ENCODE measurements at places on chromosomes 2 and 18. TPM values are rescaled to one million over a fixed set of nuclear protein-coding genes. Genes with fewer than 3 reads are reported as not detected.

GRCh38 chr2:86221066-86221684 is 21.9 kb downstream of the MRPL35 start:
- peaks cover 3% of the 10 kb centered on the region for H3K36me3 ChIP-seq
- H3K4me3 ChIP-seq = no peak overlapping the region
- peaks cover 36% of the 10 kb centered on the region for H3K4me1 ChIP-seq
- H3K27me3 ChIP-seq = peaks cover 4% of the 10 kb centered on the region
- DNase-seq = peak; percentile 41
- peak overlapping the region; percentile 19 for H3K27ac ChIP-seq

- peaks cover 3% of the 10 kb centered on the region for H3K36me3 ChIP-seq
- H3K4me1 ChIP-seq = peaks cover 29% of the 10 kb centered on the region
- H3K27ac ChIP-seq = no peak overlapping the region
Observed at GRCh38 chr2:202036601-202037037, 3.0 kb downstream of the FZD7 start.

DNA sequence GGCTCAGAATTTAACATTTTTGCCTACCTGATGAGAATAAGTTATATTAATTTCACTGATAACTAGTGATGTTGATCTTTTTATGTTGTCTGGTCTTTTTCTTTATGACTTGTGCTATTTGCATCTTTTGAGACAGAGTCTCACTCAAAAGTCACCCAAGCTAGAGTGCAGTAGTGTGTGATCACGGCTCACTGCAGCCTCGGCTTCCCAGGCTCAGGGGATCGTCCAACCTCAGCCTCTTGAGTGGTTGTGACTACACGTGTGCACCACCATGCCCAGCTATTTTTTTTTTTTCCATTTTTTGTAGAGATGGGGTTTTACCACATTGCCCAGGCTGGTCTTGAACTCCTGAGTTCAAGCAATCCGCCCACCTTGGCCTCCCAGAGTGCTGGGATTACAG is 7.5 kb downstream of the SMCHD1 start:
- H3K36me3 ChIP-seq = peaks cover 8% of the 10 kb centered on the region
- H3K4me1 ChIP-seq = peaks cover 3% of the 10 kb centered on the region
- no peak for DNase-seq
- H3K4me3 ChIP-seq = no peak overlapping the region
- no peak overlapping the region for H3K27ac ChIP-seq

DNA sequence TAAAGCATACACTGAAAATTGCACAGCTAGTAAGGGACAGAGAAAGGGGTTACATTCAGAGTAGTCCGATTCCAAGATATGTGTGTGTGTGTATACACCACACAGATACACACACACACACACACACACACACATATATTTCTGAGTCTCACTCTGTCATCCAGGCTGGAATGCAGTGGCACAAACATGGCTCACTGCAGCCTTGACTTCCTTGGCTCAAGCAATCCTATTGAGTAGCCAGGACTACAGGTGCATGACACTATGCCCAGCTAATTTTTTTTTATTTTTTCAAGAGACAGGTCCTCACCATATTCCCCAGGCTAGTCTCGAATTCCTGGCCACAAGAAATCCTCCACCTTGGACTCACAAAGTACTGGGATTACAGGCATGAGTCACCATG is 68.1 kb upstream of the ITPRID2 start:
- no peak overlapping the region for H3K27ac ChIP-seq
- no peak overlapping the region for H3K4me3 ChIP-seq
- H3K36me3 ChIP-seq = no peaks in the 10 kb centered on the region
- peaks cover 8% of the 10 kb centered on the region for H3K4me1 ChIP-seq
- DNase-seq = no peak
- H3K27me3 ChIP-seq = no peaks in the 10 kb centered on the region

DNA sequence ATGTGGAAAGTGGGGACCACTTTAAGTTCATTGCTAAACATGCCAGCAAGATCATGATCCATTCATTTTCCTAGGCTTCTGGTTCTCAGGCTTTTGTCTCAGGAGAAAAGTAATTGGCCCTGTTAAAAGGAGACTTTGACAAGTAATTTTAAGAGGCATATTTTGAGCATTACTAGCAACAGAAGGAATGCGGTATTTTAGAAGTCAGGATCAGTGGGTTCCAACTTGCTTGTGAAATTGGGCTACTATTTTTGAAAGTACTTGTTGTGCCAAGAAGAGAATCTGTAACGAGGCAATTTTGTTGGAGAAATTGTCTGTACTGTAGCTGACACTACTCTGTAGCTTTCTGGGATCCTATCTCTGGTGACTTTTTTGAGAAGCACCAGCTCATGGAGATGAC is 59.4 kb downstream of the CERS6 start:
- H3K4me1 ChIP-seq = peaks cover 48% of the 10 kb centered on the region
- H3K36me3 ChIP-seq = no peaks in the 10 kb centered on the region
- no peak for DNase-seq
- no peaks in the 10 kb centered on the region for H3K27me3 ChIP-seq
- no peak overlapping the region for H3K4me3 ChIP-seq

GRCh38 chr2:39335930-39336329 is 92.2 kb upstream of the CDKL4 start:
- H3K27ac ChIP-seq = no peak overlapping the region
- peaks cover 5% of the 10 kb centered on the region for H3K36me3 ChIP-seq
- H3K4me1 ChIP-seq = peaks cover 2% of the 10 kb centered on the region
- H3K4me3 ChIP-seq = no peak overlapping the region
- DNase-seq = no peak

DNA sequence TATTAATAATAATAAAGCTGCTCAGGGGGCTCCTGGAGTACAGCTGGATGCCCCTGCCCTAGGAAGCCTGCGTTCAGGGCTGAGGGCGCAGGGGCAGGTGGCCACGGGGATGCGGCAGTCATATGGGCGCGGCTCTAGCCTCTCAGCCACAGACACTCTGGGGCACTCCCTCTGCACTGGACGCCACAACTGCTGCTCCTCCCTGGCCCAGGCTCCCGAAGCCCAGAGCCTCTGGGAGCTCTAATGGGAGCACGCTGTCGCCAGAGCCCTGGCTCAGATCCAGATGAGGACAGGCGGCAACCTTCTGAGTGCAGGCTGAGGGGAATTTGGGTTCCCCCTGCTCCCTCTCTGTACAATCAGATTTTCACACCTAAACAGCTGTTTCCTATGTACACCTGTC is 93.6 kb downstream of the MTCL1 start:
- no peaks in the 10 kb centered on the region for H3K36me3 ChIP-seq
- peaks cover 35% of the 10 kb centered on the region for H3K4me1 ChIP-seq
- H3K27me3 ChIP-seq = no peaks in the 10 kb centered on the region
- no peak overlapping the region for H3K27ac ChIP-seq
- DNase-seq = no peak
- no peak overlapping the region for H3K4me3 ChIP-seq

GRCh38 chr18:35572644-35573043 is 8.9 kb upstream of the GALNT1 start:
- DNase-seq = no peak
- H3K36me3 ChIP-seq = peaks cover 10% of the 10 kb centered on the region
- H3K4me3 ChIP-seq = no peak overlapping the region
- H3K27ac ChIP-seq = no peak overlapping the region

DNA sequence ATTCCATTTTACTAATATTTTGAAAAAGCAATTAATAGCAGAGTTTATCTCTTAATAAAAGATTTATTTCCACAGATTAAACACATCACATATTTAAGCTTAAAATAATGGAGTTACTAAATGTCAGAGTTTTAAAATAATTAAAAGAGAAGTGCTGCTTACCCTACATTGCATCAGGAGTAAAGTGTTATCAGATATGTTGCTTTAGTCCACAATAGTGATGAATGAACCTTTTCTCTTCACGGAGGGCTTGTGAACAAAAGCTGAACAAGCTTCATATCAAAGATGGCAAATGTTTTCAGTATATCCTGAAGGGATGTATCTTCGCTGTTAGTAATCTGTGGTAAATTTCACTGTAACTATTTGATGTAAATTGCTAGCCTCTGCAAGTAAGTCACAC is 69.4 kb upstream of the TTC27 start:
- no peak overlapping the region for H3K27ac ChIP-seq
- H3K27me3 ChIP-seq = no peaks in the 10 kb centered on the region
- H3K4me3 ChIP-seq = no peak overlapping the region
- no peaks in the 10 kb centered on the region for H3K36me3 ChIP-seq
- H3K4me1 ChIP-seq = no peaks in the 10 kb centered on the region
- no peak for DNase-seq

GRCh38 chr2:238986491-238987351 is 138.8 kb downstream of the TWIST2 start:
- no peaks in the 10 kb centered on the region for H3K4me1 ChIP-seq
- no peak overlapping the region for H3K4me3 ChIP-seq
- H3K27ac ChIP-seq = no peak overlapping the region
- no peaks in the 10 kb centered on the region for H3K36me3 ChIP-seq

- H3K27me3 ChIP-seq = peaks cover 2% of the 10 kb centered on the region
- DNase-seq = no peak
- no peak overlapping the region for H3K4me3 ChIP-seq
- H3K27ac ChIP-seq = no peak overlapping the region
- H3K4me1 ChIP-seq = no peaks in the 10 kb centered on the region
- no peaks in the 10 kb centered on the region for H3K36me3 ChIP-seq
Observed at GRCh38 chr18:59681521-59682004, 15.7 kb downstream of the CCBE1 start.

DNA sequence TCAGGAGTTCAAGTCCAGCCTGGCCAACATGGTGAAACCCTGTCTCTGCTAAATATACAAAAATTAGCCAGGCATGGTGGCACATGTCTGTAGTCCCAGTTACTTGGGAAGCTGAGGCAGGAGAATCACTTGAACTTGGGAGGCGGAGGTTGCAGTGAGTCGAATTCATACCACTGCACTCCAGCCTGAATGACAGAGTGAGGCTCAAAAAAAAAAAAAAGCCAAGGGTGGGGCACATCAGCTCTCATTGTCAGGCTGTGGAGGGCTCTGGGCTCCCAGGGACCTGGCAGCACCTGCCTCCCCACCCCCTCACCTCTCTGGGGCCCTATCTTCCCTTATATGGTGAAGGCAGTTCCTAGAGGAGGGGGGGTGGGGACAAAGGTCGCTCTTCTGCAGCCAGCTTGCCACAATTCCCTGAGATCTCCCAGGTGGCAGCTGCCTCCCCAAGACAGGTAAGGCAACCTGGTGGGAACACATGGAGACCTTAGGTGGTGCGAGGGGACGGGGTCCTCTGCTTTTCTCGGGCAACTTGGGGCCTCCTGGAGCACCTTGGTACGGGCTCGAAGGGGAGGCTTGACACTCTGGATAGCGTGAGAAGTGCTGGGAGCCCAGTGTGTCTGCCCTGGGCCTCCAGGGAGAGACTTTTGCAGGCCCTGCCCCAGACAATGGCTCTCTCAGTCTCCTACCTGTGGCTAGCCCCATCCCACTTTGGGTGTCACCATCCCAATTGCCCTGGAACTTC is at the start of gene VIL1:
Gene VIL1, plus strand, starts transcription at position 407 of the 742 bp plus-strand sequence. CDS start 4,656 bp downstream, outside the sequence.
- H3K27ac ChIP-seq = no peak within 1 kb of the TSS
- no peak for DNase-seq

DNA sequence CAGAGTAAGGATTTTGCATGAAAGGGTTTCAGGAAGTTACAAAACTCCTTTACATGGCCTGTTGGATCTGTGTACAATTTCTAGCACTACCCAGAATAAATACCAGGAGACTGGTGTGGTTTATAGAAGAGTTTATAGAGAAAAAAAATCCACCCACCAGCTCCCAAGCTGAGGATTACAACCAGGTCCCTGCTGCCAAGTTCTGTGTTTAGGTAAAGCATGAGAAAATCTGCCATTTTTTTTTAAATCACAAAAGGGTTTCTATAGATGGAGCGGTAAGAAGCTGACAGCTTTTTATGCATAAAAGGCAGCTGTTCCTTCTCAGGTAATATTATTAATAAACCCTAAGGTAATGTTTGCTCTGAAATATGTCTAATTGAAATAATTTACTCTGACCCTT is 545.4 kb upstream of the ZEB2 start:
- no peak overlapping the region for H3K4me3 ChIP-seq
- DNase-seq = no peak
- H3K4me1 ChIP-seq = no peaks in the 10 kb centered on the region
- no peaks in the 10 kb centered on the region for H3K27me3 ChIP-seq
- no peaks in the 10 kb centered on the region for H3K36me3 ChIP-seq

DNA sequence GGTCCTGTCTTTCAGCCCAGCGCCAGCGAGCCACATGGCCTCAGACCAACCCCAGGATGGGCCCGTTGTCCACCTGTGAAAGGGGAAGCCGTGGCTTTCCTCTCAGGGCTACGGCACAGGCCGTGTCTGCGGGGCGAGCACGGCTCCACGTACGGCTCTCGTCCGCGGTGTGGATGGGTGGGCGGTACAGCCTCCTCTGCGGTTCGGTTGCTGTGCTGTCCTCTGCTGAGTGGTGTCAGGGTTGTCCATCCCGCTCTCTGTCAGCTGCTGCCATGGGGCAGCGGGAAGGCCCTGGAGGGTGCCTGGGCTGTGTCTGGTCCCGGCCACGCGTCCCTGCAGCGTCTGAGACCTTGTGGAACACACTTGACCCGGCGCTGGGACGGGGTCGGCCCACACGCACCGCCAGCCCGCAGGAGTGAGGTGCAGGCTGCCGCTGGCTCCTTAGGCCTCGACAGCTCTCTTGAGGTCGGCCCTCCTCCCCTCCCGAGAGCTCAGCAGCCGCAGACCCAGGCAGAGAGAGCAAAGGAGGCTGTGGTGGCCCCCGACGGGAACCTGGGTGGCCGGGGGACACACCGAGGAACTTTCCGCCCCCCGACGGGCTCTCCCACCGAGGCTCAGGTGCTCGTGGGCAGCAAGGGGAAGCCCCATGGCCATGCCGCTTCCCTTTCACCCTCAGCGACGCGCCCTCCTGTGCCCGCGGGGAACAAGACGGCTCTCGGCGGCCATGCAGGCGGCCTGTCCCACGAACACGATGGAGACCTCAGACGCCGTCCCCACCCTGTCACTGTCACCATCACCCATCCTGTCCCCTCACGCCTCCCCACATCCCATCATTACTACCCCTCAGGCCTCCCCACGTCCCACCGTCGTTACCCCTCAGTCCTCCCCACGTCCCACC is 128.7 kb downstream of the NFATC1 start:
- H3K36me3 ChIP-seq = peaks cover 20% of the 10 kb centered on the region
- H3K4me1 ChIP-seq = peaks cover 16% of the 10 kb centered on the region
- H3K27ac ChIP-seq = no peak overlapping the region
- peaks cover 10% of the 10 kb centered on the region for H3K27me3 ChIP-seq

GRCh38 chr2:150624001-150624401 is 136.5 kb upstream of the RND3 start:
- no peaks in the 10 kb centered on the region for H3K36me3 ChIP-seq
- H3K27ac ChIP-seq = peak overlapping the region; percentile 67
- DNase-seq = no peak
- H3K27me3 ChIP-seq = no peaks in the 10 kb centered on the region

UPP2 gene
- total RNA-seq = not detected

TMEM178A gene
- total RNA-seq = 4.8 TPM

IDH1 gene
- 171 TPM for total RNA-seq

RNF149 gene
- 32.0 TPM for total RNA-seq

SLC4A5 gene
- 4.2 TPM for total RNA-seq

GEN1 gene
- 12.3 TPM for total RNA-seq

CNGA3 gene
- total RNA-seq = 0.10 TPM

Data from endothelial cell (in vitro differentiated cells).